ENCODE measurements at places on chromosomes 7 and 10.
A peak's percentile ranks its signal among the peaks of the same experiment; 100 is the strongest.

- no peak for DNase-seq
Measured at GRCh38 chr7:79610748-79611304, 157.4 kb upstream of the MAGI2 start.

DNA sequence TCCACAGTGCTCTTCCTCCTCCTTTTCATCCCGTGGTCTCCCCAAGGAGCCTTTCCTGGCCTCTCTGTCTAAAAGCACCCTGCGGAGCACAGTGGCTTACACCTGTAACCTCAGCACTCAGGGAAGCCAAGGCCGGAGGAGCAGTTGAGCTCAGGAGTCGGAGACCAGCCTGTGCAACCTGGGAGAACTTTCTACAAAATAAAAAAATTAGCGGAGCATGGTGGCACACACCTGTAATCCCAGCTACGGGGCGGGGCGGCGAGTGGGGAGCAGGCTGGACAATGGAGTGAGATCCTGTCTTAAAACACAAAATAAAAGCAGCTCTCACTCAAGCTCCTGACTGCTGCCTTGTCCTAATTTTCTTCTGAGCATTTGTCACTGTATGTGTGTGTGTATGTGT, 1.4 kb upstream of the COBL start:
- no peak for DNase-seq

DNA sequence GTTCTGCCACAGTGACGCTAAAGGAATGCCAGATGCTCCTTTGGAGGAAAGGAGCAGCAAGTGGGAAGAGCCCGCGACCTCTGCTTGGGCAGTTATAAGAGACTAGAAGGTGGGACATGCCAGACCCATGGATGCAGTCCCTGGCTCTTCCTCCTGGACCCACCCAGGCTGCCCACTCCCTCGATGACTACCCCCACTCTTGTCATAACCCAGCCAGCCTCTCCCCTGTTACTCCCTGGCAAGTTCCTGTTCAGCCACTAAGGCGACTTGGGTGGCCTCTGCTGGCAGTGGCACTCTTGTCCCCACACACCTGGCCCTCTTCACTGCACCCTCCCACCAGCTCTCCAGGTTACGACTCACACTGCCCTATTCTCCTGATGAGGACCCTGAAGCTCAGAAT, 33.5 kb downstream of the COL13A1 start:
- no peak for DNase-seq

GRCh38 chr7:76246804-76247389, 45.2 kb downstream of the SRRM3 start:
- DNase-seq = no peak

DNA sequence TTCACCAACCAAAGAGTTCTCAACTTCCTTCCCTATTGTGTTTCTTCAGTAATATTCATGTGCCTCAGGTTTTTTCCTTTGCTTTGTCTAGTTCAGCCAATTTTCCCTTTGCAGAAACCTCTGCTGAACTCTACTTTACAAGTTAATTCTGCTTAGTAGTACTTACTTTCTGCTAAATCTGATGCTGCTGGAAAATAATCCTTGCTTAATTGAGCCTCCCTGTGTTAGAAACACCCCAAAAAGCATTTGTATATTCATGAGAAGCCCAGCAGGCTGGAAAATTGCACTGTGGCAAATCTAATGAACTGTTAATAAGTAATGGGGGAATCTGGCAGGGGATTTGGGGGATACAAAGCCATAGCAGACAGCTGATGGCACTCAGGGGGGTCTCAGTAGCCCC, 78.5 kb downstream of the CDCA7L start:
- DNase-seq = no peak

GRCh38 chr10:3239920-3240894, 67.6 kb upstream of the PITRM1 start:
- DNase-seq = no peak

GRCh38 chr10:71596759-71597158, 122.8 kb downstream of the C10orf105 start:
- DNase-seq = no peak

GRCh38 chr7:11327633-11328032, 354.0 kb downstream of the PHF14 start:
- no peak for DNase-seq

DNA sequence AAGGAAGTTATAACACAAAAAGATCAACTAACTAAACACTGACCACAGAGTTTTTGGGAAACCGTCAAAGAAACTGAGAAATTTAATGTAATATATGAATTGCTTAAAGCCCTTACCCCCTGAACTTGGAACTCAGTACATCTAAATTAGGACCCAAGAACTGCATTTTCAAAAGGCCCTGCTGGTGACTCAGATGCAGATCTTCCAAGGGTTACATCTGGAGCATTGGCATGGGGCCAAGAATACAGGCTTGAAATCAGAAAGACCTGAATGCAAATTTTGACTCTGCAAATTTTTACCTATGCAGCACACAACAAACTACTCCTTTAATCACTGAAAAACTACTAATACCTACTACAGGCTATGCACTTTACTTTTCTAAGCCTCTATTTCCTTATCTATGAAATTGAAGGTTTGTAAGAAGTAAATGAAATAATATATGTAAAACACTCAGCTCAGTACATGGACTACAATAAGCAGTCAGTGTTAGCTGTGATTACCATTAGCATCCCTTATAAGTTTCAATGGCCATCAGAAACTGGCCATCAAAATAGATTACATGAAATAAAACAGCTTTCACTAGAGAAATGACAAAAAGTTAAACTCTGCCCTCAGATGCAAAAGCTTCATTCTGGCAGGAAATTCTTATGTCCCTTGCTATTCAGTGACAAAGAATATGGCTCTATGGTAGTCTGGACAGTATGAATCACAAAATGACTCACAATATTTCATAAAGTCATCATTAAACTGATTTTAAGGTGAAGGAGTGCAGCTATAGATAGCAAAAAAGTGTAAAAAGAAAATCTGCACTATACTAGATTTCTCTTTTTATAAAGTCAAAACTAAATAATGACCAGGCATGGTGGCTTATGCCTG, 43.6 kb downstream of the NSUN6 start:
- DNase-seq = peak; percentile 74

- DNase-seq = no peak
Measured at GRCh38 chr10:113865901-113866300, 11.4 kb downstream of the NHLRC2 start.

DNA sequence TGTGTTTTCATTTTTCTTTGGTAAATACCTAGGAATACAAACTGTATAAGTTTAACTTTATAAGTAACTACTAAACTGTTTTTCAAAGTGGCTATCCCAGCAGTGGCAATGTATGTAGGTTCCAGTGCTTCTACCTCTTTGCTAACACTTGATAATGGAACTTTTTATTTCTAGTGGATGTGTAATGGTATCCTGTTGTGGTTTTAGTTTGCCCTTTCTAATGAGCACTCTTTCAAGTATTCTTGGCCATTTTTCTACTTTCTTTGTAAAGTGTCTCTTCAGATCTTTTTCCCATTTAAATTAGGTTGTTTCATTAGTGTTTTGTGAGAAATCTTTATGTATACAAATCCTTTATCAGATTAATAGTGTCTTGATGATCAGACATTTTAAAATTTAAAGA, 4.6 kb downstream of the KIF20B start:
- DNase-seq = no peak

DNA sequence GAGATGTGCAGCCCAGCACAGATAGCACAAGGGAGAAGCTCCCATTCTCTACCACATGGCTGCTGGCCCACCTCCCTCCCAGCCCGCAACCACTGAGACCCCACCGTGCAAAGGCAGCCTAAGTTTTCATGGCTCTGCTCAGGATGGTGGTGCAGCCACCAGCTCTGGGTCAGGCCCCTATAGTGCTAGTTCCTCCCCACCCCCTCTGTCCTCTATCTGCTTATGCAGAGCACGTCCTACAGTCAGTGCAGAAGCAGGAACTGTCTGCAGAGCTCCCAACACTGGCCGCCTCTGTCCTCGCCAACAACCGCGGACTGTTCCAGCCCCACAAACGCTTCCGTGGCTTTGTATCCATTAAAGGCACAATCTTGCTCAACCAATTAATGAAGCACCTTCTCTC, 278.9 kb downstream of the GRID1 start:
- peak; percentile 25 for DNase-seq

- DNase-seq = no peak
Measured at GRCh38 chr7:124643311-124643811, 122.2 kb downstream of the GPR37 start.

GRCh38 chr7:132399367-132399766, 176.9 kb downstream of the PLXNA4 start:
- no peak for DNase-seq

- peak; percentile 87 for DNase-seq
Measured at GRCh38 chr10:126972635-126973414, 67.6 kb downstream of the DOCK1 start.

DNA sequence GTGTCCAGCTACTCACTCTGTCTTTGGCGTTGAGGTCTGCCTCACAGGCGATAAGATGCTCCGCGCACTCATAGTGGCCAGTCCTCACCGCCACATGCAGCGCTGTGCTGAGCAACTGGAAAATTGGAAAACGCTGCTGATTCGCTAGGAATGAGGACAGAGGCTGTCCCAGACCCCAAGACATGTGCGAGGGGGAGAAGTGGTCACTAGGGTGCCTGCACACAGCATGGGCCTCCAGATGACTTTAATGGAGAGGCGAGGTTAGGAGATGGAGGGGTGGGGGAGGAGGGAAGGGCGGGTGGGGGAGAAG, 5.2 kb downstream of the ANKRD1 start:
- no peak for DNase-seq

DNA sequence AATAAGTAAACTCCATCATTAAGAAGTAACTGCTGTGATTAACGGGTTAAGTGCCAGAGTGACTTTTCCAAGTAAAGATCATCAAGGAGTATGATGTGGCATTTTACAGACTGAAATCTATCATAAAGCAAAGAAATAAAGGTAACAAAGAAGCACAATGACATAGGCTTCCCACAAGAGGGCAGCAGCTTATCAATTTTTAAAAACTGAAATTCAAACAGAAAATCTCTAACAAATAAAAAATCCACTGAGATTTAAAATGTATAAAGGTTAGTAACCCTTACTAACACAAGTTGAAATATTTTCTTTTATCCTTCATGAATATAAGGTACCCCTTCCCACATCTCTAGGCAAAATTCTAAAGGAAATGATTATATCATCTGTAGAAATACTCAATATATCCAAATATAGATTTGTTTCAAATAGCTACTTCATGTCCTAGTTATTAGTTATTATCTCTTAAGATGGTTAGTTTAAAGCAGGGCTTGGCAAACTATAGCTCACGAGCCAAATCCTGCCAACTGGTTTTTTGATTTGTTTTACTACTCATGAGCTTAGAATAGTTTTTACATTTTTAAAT, 29.2 kb downstream of the FAM3C start:
- no peak for DNase-seq

GRCh38 chr7:19663816-19664462, 44.9 kb downstream of the POLR1F start:
- peak; percentile 9 for DNase-seq

- DNase-seq = no peak
Measured at GRCh38 chr7:144670218-144670617, 165.6 kb downstream of the TPK1 start.

DNA sequence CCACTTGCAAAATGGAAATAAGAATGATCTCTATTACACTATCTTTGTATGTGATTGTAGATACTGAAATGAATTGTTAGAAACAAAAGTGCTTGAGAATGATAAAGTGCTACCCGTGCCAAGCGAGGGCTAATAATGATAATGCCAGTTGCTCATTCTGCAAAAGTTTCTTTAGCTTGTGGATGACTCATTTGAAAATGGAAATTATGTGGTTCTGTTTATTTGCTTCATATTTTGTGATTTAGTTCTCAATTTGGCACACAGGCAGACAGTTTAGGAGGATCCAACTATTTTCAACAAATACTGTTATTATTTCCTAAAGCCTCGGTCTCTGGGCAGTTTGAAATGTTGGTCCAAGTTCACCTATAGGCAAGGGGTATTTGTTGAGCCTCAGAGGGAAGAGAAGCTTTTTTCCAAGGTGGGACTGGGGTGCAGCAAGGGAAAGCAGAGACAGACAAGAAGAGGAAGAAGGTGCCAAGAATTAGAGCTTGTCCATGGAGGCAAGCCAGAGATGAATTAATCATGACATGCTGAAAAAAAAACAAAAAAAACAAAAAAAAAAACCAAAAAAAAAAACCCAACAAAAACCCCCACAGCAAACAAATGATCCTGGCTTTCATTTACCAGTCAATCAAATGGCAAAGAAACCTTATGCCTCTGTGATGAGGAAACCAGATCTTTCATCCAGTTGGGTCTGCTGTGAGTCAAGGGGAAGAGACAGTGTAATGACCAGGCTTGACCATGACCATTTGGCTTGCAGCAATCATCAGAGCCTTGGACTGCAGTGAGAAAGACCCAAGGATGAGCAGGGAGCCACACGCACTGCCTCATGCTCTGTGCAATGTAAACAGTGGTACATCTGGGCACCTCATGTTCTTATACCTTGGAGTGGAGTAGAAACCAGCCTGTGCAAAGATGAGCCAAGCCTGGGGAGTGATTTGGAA, 285.0 kb upstream of the HABP2 start:
- DNase-seq = no peak

- no peak for DNase-seq
Measured at GRCh38 chr7:114785496-114785895, 136.4 kb upstream of the MDFIC start.

DNA sequence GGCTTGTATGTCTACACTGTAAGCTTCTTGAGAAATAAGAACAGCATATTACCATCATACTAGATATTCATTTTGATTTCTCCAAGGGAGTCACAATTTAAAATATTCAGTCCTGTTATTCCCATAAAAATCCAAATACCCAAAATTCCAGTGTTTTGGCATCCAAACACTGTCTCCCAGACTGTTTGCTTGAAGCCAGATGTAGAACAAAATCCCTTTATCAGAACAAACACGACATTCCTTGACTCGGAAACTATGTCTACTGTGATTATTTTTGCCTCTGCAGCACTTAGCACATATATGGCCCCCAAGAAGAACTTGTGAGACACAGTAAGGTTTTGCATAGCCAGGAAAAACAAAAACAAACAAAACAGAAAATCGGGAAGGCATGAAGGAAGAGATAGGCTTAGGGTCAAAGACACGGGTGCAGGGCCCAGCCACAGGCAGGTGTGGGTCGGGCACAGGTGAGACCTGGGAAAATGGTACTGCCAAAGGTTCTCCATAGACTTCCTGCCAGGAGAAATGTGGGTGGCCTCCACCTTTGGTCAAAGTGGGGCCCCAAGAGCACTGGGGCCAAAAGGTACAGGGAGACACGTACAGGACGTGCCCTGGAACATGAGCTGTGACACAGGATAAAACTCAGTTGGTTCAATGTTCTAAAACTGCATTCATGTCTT, 36.5 kb downstream of the CPXM2 start:
- DNase-seq = peak; percentile 15

DNA sequence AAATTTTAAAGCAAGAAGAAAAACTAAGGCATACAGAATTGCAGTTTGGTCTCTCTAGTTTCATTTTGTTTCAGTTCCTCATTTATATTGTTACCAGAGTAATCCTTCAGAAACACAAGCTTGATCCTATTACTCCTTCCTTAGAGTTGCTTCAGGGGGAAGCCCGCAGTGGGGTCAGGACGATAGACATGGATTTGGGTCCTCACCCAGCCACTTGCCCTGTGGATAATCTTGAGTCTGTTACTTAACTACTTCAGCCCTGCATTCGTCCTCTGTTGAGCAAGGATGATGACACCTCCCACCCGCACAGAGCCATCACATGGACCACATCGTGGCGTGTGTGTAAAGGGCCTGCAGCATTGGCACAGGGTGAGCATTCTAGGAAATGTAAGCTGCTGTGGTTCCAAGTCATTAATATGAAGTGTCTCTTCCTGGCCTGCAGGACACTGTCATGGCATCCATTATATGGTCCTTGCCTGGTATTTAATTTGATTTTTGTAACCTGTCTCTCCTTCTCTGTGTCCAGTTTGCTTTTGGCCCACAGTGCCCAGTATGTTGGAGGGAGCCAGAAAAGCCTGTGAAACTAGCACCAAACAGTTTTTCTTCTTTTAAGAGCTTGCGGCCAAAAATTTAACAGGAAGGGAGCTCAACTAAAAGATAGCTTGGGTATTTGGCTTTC, 111.2 kb downstream of the EEPD1 start:
- no peak for DNase-seq
